ENCODE measurements at places on chromosomes 5 and 9.
A peak's percentile ranks its signal among the peaks of the same experiment; 100 is the strongest.

GRCh38 chr9:114176624-114177291 is 21.4 kb downstream of the COL27A1 start:
- no peak for DNase-seq

- DNase-seq = peak; percentile 51
These were observed 32.3 kb downstream of the PRRX2 start for GRCh38 chr9:129697656-129698253.

DNA sequence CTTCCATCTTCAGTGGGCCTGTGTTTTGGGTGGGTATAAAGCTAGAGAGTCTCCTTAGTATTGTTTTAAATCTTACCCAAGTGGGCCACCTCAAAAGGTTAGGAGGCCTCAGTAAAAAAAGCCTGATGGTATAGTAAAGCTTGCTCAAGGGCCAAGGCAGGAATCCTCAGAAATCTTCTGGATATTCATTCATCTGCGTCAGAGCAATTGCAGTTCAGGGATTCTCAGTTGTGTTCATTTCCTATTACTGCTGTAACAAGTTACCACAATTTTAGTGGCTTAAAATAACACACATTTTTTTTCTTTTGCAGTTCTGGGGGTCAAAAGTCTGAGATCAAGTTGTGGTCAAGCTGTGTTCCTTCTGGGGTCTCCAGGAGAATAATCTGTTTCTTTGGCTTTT is 985.5 kb downstream of the TLE4 start:
- no peak for DNase-seq

DNA sequence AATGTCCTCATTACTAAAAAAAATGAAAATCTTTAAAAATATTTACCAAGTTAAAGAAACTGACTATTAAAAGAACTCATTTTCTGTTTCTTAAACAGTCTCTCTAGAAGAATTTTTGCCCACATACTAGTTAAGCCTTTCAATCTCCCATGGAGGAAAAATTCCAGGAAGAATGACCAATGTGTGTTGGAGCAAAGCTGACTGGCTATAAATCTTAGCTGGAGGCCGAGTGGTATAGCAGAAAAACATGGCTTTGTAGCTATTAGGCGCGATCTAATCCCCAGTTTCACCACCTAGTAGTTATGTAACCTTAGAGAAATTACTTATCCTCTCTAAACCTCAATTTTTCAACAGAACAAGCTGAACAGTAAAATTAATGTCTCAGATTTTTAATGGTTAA is 135.5 kb upstream of the PRLR start:
- DNase-seq = no peak

DNA sequence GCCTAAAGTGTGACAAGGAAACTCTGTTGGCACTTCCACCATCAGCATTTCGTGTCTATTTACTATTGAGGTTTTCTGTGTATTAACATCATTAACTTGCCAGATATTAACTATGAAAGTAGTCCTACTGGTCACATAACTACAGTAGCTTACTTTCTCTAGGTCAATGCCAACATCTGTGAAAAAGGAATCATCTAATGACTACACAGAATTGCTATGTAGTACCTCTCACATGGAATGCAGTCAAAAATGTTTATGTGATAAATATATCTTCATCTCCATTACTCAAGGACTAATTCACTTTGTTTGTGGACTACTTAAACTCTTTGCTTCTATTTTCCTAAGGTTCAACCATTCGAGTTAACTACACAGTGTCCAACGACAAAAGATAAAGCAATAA is 2.1 kb downstream of the SCAI start:
- no peak for DNase-seq

DNA sequence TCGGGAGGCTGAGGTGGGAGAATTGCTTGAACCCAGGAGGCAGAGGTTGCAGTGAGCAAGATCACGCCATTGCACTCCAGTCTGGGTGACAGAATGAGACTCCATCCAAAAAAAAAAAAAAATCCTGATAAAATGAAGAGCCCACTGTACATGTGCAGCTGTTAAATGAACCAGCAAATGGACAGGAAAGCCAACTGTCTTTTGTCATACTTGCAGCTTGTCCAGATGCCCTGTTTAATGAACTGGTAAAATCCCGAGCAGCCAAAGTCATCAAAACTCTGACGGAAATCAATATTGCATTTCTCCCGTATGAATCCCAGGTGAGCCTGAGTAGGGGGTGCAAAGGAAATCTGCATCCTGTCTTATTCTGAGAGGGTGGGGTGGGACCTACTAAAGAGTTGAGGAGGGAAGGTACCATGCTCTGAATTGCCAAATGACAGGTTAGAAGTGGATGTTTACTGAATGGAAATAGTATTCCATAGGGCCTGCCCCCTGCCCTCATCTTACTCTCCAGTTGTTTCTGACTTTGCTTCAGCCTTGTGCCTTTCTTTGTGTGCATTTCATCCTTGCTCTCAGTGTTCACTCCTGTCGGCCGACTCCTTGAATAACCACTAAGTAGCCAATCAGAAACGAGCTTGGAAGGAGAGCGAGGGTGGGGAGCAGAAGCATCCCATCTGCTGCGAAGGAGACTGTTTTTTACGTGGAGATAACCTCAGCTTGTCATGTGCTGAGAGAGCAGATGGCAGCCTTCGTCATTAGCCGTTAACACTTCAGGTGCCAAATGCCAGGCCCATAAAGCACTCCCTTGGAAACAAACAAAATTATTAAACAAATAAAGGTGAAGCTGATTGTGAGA is 45.7 kb upstream of the CFAP157 start:
- DNase-seq = no peak

- no peak for DNase-seq
These were observed 274.7 kb downstream of the CETN3 start for GRCh38 chr5:90134892-90135291.

DNA sequence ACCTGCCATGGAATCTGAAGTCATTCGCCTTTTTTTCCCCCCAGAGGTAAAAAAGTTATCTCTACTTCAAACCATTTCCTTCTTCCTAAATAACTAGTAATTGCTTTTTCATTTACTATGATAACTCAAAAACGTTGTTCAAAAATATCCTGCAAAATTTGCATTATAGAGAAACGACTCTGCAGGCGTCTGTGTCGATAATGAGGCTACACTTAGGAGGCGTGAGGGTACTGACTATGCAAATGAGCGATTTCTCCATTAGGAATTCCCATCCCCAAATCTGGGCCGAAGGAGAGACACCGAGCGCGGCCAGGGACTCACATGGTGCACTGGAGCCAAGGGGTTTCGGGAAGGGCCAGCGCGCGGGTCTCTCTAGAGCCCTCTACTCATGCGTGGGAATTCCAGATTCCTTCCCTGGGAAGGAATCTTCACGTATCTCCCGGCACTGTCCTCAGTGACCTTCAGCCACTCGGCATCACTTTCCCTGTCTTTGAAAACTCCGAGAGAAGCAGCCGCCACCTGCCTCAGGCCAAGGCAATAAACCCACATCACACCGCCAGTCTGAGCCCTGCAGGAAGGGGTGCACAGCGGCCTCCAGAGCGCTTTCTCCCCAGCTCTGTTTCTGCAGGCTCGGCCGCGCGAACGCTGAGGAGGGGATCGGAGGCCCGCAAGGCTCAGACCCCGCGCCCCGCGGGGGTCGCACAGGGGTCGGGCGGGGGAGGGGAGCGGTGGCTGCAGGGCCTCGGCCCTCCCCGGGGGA is 718 bp upstream of the DENND4C start:
- DNase-seq = peak; percentile 57

- no peak for DNase-seq
These were observed 131.5 kb downstream of the NR6A1 start for GRCh38 chr9:124639637-124640036.

GRCh38 chr5:77397686-77398292 is 94.3 kb downstream of the WDR41 start:
- no peak for DNase-seq

DNA sequence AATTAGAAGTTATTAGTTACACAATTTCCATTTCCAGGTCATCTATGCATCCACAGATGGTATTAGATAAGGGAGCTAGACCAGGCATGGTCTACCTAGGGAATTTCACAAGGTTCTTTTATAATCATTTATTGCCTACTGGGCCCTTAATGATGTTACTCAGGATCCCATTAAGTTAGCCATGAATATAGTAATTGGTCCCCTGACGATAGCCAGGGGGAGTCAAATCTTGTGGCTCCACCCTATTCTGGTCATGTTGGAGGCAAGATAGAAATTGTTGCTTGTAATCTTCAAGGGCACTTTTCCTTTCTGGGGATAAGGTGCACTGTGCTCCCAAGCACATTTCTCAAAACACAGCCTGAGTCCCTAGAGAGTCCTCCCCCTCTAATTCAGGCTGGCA is 14.1 kb upstream of the ELL2 start:
- DNase-seq = no peak

- no peak for DNase-seq
These were observed 14.5 kb downstream of the CXXC5 start for GRCh38 chr5:139662617-139663016.

GRCh38 chr5:62326302-62326701 is 20.3 kb downstream of the KIF2A start:
- DNase-seq = no peak

- no peak for DNase-seq
These were observed 62.2 kb upstream of the CNOT6 start for GRCh38 chr5:180431932-180432331.

- no peak for DNase-seq
These were observed 178.1 kb downstream of the SGCD start for GRCh38 chr5:156505101-156505500.

GRCh38 chr5:32231929-32232328 is 57.8 kb upstream of the GOLPH3 start:
- no peak for DNase-seq

GRCh38 chr5:17174965-17175364 is 42.5 kb upstream of the BASP1 start:
- DNase-seq = no peak

DNA sequence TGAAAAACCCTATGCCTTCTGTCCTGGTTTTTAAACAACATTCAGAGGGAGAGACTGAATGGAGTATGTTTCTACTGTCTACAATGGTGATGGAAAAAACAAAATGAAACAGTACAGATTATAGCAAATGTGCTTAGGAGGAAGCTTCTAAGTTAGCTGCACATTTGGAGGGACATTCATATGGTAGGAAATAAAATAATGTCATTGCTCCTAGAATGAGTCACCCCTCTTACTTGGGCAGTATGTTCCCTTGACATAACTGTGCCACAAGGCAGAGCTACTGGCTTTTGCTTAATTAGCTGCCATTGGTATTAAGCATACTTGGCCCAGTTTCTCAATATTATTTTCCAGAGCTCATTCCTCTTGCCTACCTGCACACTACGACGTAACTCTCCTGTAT is 128.9 kb downstream of the GDNF start:
- no peak for DNase-seq

DNA sequence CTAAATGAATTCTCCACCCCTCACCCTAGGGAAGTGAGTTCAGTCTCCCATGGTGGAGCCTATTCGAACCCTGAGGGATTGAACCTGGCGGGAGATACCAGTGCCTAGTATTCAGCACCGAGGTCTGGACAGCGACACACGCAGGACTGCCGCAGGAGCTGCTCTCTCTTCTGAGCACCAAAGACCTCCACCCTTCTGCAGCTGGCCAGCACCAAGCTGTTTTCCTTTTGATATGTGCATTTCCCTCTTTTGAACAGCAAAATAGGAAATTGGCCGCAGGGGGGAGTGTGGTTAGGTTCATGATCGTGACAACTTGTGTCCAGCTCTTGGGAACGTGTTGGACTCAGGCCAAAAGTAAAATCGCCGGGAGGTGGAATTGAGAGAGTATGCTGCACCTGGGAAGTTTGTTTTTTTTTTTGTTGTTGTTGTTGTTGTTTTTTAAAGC is 1.2 kb upstream of the PCSK1 start:
- DNase-seq = peak; percentile 68

GRCh38 chr9:113675475-113675941 is 200.6 kb upstream of the ZNF618 start:
- peak; percentile 78 for DNase-seq

GRCh38 chr5:152736906-152737305 is 331.8 kb upstream of the NMUR2 start:
- DNase-seq = peak; percentile 30

- no peak for DNase-seq
These were observed 121.8 kb downstream of the C5orf15 start for GRCh38 chr5:133846478-133847226.

GRCh38 chr9:122265149-122265915 is 650 bp downstream of the MRRF start:
- no peak for DNase-seq

DNA sequence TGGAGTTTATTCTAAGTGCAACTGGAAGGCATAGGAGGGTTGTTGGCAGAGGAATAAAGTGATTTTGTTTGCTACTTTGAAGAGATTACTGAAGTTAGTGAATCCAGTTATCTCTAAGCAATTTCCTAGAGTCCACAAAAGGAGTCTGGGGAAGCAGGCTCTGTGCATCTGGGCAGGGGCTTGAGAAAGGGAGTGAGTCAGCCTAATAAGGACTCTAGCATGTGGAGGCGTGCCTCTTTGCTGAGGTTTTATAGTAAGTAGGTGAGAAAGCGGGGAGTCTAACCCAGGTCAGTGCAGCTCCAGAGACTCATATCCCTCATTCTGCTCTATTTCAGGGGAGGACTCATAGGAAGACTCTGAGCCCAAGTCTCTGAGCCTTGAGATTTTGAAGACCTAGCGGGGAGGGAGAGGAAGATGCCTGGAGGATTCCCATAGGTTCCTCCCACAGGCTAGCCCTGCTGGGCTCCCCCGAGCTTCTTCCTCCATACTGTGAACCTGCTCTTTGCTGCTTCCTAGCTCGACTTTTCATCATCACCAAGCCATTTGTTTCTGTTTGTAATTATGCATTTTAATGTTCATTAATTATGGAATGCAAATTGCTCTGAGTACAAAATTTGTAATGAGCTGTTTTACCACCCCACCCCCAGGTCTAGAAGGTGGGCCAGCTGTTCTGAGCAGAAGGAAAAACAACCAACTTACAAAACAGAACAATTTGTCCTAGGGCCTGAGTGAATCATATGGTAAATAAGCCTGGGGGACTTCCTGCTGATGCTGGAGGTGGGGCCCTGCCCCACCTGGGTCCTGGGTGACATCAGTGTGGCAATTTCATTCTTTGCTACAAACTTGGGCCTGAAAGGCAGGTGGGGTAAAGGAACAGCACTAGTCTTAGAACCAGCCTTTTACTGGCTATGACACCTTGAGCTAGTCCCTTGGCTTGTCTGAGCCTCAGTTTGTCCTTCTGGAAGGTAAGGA is 150.2 kb downstream of the TRIM32 start:
- peak; percentile 90 for DNase-seq

DNA sequence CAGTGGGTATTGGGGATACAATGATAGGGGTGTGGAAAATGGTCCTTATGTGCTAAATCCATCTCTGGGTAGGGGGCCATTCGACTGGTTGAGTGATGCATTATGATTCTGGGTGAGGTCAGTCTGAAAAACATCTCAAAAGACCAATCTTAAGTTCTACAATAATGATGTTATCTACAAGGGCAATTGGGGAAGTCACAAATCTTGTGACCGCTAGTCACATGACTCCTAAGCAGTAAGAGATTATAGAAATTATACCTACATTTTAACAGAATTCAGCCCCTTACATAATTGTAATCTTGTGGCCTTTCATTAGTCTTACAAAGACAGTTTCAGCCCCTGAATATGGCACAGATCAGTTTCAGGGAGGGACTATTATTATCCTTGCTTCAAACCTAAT is 224.7 kb downstream of the PIK3R1 start:
- DNase-seq = no peak

- peak; percentile 69 for DNase-seq
These were observed 165.8 kb downstream of the SEMA5A start for GRCh38 chr5:9380109-9380508.

GRCh38 chr5:137086342-137086741 is 412.8 kb downstream of the SPOCK1 start:
- DNase-seq = no peak
